ENCODE measurements at places on chromosomes 2 and 18.

- no peak for DNase-seq
Observed at GRCh38 chr2:143146815-143147530, 17.8 kb downstream of the ARHGAP15 start.

DNA sequence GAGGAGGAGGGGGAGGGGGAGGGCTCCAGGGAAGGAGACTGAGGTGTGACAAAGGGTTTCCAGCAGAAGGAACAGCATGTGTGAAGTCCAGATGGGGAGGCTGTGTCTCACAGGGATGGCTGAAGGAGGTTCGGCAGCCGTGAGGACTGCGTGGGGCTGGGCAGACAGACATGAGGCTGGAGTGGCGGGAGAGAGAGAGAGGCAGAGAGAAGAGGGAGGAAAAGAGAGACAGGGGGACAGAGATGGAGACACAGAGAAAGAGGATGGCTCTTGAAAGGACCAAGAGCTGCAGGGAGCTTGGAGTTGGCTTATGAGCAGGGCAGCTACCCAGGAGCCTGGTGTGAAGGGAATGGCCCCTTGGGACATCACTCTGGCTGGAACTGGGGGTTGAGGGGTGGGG, 138.9 kb upstream of the ASB18 start:
- DNase-seq = no peak

- DNase-seq = no peak
Observed at GRCh38 chr18:22828171-22828570, 105.0 kb upstream of the RBBP8 start.

DNA sequence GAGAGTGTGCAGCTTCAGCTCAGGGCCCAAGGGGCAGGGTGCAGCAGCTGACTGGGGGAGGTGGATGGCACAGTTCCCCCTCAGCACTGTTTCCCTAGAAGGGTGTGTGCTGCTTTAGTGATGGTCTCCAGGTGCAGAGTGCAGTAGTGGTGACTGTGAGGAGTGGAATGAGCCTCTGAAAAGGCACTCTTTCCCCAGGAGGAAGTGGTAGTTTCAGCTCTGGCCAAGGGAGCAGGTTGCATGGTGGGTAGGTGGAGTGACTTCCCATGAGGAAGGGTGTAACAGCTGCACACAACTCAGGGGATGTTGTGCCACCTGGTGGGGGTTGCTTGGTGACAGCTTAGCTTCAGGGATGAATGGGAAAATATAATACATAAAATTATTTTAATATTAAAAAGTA, 251.5 kb upstream of the NXPH2 start:
- DNase-seq = no peak

DNA sequence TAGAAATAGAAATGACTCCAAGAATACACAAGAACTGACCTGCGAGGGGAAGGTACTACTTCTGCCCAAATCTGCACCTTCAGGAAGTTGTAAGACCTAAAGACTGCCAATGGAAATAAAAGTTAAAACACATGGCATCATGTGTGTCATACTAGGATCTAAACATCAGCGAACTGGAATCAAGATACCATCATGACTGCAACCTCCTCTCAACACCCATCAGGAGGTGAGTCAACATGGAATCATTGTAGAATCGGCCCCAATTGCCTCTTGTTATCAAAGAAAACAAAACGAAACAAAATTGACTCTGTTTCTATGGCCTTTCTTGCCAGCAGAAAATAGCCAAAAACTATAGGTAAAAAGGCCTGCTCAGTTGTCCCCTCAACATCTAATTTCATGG, 15.1 kb downstream of the RDH14 start:
- no peak for DNase-seq

GRCh38 chr18:23459530-23459921, 6.4 kb downstream of the RIOK3 start:
- no peak for DNase-seq

- no peak for DNase-seq
Observed at GRCh38 chr2:121694398-121695170, 42.1 kb downstream of the NIFK start.

- DNase-seq = no peak
Observed at GRCh38 chr18:2192562-2192961, 378.7 kb downstream of the METTL4 start.

DNA sequence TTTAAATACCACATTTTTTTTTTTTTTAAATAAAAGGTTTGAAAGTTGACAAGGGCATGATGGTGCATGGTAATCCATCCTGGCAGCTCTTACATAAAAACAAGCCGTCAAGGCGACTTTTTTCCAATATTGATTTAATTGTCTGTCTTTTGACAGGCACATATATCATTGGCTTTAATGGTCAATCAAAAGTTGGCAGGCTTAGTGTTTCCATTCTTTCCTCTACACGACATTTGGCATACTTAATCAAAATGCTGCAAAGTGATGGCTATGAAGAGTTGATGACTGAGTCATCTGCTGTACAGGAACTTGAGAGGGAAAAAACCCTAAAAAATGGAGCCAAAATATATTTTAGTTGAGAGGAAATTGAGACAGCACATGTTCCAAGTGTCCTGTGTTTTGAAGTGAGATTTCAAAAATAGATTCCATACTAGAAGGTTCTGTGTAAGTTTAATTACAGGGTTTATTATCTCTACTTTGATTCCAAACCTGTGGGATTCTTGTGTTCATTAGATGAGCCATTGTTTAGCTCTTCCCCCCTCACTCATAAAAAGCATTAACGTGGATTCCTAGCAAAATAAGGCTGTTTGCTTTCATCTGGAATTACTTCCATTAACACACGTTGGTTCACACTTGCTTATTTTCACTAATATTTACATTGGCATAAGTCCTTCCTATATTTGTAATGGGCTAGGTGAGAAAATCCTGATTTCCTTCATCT, 3.2 kb downstream of the TSHZ1 start:
- no peak for DNase-seq

- DNase-seq = no peak
Observed at GRCh38 chr2:149679286-149679685, 91.7 kb upstream of the MMADHC start.

DNA sequence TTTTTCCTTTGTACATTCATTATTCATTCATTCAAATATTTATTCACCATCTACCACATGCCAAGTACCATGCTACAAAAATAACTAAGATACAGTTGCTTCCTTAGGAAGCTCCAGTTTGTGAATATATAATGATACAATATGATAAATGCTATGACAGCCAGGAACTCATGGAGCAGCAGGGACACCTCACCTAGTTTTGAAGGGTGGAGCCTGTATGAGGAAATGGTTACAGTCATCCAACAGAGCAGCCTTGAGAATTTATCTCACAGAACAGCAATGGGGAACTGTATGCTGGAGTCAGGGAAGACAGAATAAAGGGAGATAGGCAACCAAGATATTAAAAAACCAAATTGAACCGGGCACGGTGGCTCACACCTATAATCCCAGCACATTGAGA, 124.0 kb downstream of the OSBPL1A start:
- DNase-seq = no peak

Data from AML-193 (cell line).